Hematopoietic multipotent progenitor cell treated with erythropoietin and hydrocortisone succinate and interleukin-3 and kit ligand, for 15 days (in vitro differentiated cells): ENCODE measurements at places on chromosomes 2 and 18.

GRCh38 chr2:46716927-46717326 lies 198.7 kb downstream of the MCFD2 start:
- no peak for DNase-seq

DNA sequence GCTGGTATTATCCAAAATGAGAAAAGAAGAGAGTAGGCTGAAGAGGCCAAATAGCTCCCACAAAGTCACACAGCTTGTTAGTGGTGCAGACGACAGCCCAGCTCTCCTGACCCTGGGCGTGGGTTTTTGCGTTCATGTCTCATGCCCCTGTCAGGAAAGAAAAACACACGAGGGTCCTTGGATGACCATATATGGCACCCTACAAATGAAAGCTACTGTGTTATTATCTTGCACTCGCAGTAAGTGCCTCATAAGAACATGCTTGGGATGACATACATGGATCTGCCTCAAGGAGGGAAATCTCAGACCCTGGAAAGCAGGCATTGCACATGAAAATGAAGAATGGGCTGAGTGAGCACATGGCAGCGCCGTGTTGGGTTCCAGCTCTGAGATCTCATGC lies 89.7 kb downstream of the SEMA4F start:
- DNase-seq = no peak

DNA sequence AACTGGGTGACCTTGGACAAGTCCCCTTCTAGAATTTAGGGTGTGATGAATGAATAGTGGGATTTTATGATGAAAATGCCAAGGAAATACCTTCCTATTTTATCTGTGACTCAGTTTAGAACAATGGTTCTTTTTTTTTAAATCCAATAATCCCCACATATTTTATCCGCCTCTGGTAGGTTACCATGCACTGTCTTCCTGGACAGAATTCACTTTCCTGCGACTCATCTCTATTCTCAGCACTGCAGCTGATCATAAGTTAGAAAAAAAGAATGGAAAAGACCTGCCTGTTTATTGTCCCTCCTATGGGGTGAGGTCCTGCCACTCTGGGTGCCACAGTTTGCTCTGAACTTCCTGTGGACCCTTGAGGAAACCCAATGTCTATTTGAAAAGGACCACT lies 73.1 kb downstream of the IRS1 start:
- DNase-seq = no peak

- no peak for DNase-seq
Measured at GRCh38 chr2:14902953-14903352, 270.4 kb downstream of the LRATD1 start.

GRCh38 chr18:62723666-62724281 lies 8.4 kb downstream of the PHLPP1 start:
- no peak for DNase-seq

DNA sequence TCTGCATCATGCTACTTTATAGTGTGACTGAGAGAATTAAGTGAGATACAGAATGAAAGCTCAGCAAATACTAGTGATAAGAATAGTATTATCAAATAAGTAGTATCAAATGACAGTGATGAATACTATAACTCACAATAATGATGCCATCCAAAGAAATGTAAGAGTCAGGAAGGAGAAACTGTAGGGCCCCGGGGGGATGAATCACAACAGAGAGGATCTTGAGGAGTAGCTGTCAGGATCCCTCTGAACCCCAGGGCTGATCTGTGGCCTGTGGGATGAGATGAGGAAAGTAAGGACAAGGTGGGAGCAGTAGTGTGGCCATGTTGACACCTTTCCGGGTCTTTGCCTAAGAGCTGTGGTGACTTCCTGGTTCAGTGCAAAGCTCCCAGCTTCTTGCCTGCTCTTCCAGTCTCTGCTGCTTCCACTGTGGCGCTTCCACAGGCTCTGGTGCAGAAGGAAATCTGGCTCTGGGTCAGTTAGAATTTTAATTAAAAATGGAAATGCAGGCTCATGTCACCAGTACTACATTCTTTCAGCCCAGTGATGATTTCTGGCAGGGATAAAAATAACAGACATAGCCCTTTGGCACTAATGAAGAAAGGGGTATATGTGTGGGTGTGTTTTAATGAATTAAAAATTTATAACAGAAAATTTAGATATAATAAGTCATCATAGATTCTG lies 166.9 kb downstream of the MYO3B start:
- DNase-seq = no peak

DNA sequence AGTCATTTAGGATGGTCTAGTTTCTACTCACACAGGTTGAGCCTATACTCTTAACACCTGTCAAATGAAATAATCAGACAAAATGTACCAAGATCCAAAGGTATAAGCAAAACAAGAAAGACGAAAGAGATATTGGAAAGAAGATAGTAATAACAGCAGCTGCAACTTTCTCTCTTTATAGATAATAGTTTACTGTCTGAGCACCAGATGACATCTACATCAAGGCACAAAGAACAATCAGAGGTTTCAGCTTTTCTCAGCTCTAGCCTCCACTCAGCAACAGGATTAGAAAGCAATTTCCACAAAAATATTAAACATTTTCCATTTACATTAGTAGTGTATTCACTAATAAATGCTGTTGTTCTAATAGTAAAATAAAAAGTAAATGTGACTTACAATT lies 66.3 kb downstream of the RTTN start:
- DNase-seq = no peak
